Tracheal epithelial cell (primary cell): ENCODE measurements at places on chromosomes 12 and 14. TPM values are rescaled to one million over a fixed set of nuclear protein-coding genes. Genes with fewer than 3 reads are reported as not detected.

The CYP46A1 gene
- not detected in 2 replicates for total RNA-seq

The RD3L gene
- not detected in 2 replicates for total RNA-seq

The IFT81 gene
- total RNA-seq: 8.1 and 10.1 TPM in 2 replicates

The PTHLH gene
- 84.0 and 193 TPM in 2 replicates for total RNA-seq

The CD69 gene
- 0.48 TPM in 1 of 2 replicates, not detected in the other for total RNA-seq

The NCOR2 gene
- 34.7 and 41.1 TPM in 2 replicates for total RNA-seq

The SERPINA5 gene
- total RNA-seq: not detected in 2 replicates

The TAS2R14 gene
- total RNA-seq: 0.96 and 1.9 TPM in 2 replicates

The PSMB5 gene
- total RNA-seq: 186 and 259 TPM in 2 replicates

The STYK1 gene
- total RNA-seq: 1.3 and 5.1 TPM in 2 replicates

The PPP4R4 gene
- 12.1 and 24.6 TPM in 2 replicates for total RNA-seq

The LRRC43 gene
- 0.72 and 1.9 TPM in 2 replicates for total RNA-seq

The SCN8A gene
- total RNA-seq: 0.48 and 0.64 TPM in 2 replicates

The TMEM30B gene
- total RNA-seq: 14.5 and 20.5 TPM in 2 replicates

The STAC3 gene
- total RNA-seq: 1.1 TPM in 1 of 2 replicates, not detected in the other

The SPRING1 gene
- 41.6 and 41.7 TPM in 2 replicates for total RNA-seq

The CLEC4C gene
- not detected in 2 replicates for total RNA-seq

The PGF gene
- 48.4 and 142 TPM in 2 replicates for total RNA-seq

The TBC1D30 gene
- 0.72 and 4.0 TPM in 2 replicates for total RNA-seq

The DEGS2 gene
- 0.85 and 1.4 TPM in 2 replicates for total RNA-seq

The ARF3 gene
- total RNA-seq: 26.6 and 34.9 TPM in 2 replicates

The RNASE3 gene
- not detected in 2 replicates for total RNA-seq

The DPF3 gene
- total RNA-seq: 0.85 and 0.96 TPM in 2 replicates

The PTPRO gene
- 0.21 and 0.24 TPM in 2 replicates for total RNA-seq
